Lung microvascular endothelial cell (primary cell): ENCODE measurements at places on chromosomes 1 and 21. TPM values are rescaled to one million over a fixed set of nuclear protein-coding genes. Genes with fewer than 3 reads are reported as not detected.

- DNase-seq = no peak
Measured at GRCh38 chr1:104064399-104064798, 314.7 kb downstream of the AMY1C start.

GRCh38 chr1:178634445-178634844, 90.6 kb upstream of the RALGPS2 start:
- DNase-seq = no peak

GRCh38 chr21:31993826-31994825, 121.3 kb downstream of the HUNK start:
- DNase-seq = no peak

The OR2L5 gene
- total RNA-seq = not detected in 2 replicates
